Aorta (tissue), 5 donors: ENCODE measurements at places on chromosomes 2 and 18. TPM values are rescaled to one million over a fixed set of nuclear protein-coding genes. Genes with fewer than 3 reads are reported as not detected.

The BABAM2 gene
- 52.3 TPM for total RNA-seq

The TRIP12 gene
- total RNA-seq = 220 TPM

The ALPI gene
- not detected for total RNA-seq

The MOGAT1 gene
- not detected for total RNA-seq

The OR6B2 gene
- total RNA-seq = not detected

The C1QL2 gene
- total RNA-seq = not detected

The TUBA3E gene
- not detected for total RNA-seq

The SETBP1 gene
- total RNA-seq = 42.4 TPM
